Mucosa of descending colon (tissue), 3 donors: ENCODE measurements at places on chromosomes 11 and 22. TPM values are rescaled to one million over a fixed set of nuclear protein-coding genes. Genes with fewer than 3 reads are reported as not detected.

The MUC2 gene
- 1,246 TPM for total RNA-seq

The RELT gene
- total RNA-seq, result 2.3 TPM

The HBE1 gene
- total RNA-seq, result not detected

GRCh38 chr11:105610871-105611571 lies 1.1 kb downstream of the GRIA4 start:
- no peak for DNase-seq

DNA sequence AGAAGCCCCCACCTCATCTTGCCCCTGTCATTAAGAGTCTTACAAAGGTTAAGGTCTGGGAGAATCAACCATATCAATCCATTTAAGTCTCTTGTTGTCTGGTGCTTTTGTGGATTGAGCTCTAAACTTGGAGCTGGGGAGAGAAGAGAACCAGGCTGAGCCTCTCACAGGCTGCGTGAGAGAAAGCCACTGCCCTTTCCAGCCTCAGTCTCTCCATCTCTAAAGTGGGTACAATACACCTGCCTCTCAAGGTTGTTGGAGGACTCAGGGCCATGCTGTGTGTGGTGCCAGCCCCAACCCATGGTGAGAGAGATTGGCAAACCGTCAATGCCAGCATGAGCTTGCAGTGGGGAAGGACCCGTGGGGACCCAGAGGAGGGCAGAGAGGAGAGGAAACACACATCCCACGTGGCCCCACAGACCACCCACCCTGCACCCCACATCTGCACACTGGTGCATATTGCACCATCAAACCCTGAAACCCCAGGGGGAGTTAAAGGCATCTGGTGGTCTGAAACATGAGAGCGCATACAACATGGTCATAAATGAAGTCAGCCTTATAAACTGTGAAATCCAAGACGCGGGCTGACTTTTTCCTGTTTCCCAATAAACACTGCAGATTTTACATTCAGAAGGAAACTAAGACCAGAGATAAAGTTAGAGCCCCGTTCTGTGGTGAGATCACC lies 27.5 kb upstream of the FBLN1 start:
- no peak for DNase-seq

DNA sequence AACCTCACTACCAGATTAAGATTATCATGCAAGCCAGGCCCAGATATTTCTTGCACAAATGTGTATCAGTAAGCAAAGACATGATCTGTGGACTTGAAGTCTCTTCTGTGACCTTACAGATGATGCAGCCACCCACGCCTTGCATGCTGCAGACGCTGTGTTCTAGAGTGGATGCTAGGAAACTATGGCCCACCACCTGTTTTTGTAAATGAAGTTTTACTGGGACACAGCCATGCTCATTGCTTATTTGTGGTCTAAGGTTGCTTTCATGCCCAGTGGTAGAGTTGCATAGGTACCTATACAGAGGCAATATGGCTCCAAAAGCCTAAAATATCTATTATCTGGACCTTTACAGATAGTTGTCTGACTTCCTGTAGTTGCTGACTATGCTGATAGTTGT lies 47.5 kb upstream of the SORL1-AS1 start:
- no peak for DNase-seq

- DNase-seq, result no peak
Measured at GRCh38 chr22:44686873-44687600, 15.0 kb upstream of the PRR5 start.

- no peak for DNase-seq
Measured at GRCh38 chr11:132909021-132909606, 623.2 kb downstream of the OPCML start.
